CD4-positive, alpha-beta T cell treated with Interferon gamma for 1 hour (primary cell): ENCODE measurements at places on chromosomes 2 and 18.

GRCh38 chr2:215476424-215476823 is 40.6 kb upstream of the FN1 start:
- no peak for DNase-seq

- no peak for DNase-seq
These were observed 6.1 kb upstream of the SLC35F5 start for GRCh38 chr2:113762377-113763118.

DNA sequence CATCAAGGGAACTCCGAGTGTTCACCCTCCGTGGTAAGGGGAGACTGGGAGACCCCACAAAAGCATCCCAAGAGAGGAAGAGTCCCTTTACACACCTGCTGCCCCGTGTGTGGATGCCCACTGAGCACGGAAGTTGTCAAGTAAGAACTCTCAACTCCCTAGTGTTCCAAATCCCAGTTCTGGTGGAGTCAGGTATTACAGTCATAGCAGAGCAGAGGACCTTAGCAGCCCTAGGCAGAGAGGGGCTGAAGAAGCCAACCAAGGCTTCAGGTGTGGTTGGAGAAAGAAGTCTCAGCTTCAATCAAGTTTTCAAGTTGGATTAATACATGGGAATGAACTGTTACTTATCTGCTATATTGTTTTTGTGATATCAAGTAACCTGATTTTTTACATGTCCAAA is 512.5 kb downstream of the RNF144A start:
- no peak for DNase-seq

GRCh38 chr2:234001380-234002160 is 48.9 kb upstream of the SPP2 start:
- no peak for DNase-seq

DNA sequence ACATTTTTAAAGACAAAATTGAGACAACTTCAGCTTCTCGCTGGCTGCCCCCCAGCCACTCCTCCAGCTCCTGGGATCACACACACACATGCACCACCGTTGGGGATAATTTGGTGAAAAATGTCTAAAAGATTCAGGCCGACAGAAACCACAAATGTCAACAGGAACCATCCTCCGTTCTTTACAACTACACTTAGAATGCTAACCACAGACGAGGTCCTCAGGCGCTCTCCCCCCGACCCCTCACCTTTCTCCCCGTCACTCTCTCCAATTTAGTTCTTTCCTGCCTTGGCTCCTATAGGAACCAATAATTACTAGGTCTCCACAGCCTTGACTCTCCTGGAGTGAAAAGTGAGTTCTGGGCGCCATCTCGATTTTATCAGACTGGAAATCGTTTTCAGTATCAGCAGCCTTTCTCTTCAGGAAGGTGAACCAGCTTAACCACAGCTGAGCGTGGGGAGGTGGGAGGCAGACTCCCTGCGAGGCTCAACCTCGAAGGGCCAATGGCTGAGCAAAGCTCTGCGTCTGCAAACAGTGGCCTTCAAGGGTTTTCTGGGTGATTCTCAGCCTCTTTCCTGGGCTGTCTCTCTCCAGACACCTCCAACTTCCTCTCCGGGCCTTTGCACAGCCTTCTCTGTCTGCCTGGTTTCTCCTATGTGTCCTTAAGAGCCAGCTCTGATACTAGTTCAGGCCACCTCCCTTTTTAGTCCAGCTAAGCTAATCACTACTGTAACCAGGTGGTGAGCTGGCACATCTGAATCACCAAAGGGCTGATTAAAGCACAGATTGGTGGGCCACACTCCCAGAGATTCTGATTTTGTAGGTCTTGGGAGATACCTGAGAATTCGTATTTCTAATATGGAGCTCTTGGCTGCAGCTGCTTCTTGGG is 115.7 kb upstream of the COPS8 start:
- DNase-seq = peak; percentile 17

DNA sequence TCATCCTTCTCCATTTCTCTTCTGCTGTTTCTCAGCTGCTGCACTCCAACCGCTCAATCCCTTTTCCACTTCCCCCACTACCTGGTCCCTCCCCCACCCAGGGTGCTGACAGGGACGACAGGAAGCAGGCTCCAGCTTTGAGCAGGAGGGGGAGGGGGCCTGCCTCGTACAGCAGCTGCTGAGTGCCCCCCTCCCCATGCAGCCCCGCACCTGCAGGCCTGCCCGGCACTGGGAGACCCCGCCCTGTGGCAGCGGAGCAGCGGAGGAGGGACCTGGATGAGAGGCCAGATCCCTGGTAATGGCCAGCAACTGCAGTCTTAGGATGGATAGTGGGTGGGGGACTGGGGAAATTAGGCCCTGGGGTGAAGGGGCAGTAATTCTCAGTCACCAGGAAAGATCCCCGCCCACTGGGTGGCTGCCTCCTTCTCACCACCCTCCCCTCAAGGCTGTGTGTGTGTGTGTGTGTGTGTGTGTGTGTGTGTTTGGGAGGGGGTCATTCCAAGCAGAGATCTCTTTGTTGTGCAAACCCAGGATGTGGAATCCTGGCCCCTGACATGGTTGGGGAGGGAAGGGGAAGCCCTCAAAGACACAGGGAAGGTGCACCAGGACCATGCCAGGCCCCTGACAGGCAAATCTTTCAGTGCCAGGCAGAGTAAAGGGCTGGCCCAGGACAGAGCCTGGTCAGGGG is 6.8 kb upstream of the CRYBA2 start:
- DNase-seq = no peak

DNA sequence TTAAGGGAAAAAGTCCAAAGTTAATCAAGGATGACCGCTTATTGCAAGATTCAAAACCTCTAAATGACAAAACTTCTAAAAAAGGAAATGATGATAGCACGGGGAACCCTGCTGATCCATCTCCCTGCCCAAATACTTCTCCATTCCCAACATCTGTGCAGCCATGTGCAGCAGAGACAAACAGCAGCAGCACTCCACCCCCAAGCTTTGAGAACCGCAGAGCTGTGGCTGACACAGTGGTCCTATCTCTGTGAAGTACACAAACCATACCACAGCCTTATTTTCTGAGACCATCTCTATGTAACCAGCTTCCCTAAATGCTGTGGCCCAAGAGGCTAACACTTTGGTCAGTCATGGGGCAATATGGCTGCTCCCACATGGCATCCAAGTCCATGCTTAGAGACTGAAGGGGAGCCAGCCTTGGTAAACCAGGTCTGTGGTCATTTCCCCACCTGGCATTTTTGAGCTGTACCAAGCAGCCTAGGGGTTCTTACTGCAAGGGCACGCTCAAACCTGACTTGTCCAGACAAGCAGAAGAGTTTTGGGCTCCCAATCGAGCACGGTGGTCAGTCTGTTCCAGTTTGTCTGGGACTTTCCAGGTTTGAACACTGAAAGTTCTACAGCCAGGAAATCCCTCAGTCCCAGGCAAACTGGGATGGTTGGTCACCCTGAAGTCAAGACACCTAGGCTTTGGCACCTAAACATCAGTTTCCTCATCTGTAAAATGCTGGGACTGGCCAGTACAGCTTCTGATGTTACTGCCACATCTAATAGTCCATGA is 17.1 kb upstream of the NFE2L2 start:
- DNase-seq = peak; percentile 47

DNA sequence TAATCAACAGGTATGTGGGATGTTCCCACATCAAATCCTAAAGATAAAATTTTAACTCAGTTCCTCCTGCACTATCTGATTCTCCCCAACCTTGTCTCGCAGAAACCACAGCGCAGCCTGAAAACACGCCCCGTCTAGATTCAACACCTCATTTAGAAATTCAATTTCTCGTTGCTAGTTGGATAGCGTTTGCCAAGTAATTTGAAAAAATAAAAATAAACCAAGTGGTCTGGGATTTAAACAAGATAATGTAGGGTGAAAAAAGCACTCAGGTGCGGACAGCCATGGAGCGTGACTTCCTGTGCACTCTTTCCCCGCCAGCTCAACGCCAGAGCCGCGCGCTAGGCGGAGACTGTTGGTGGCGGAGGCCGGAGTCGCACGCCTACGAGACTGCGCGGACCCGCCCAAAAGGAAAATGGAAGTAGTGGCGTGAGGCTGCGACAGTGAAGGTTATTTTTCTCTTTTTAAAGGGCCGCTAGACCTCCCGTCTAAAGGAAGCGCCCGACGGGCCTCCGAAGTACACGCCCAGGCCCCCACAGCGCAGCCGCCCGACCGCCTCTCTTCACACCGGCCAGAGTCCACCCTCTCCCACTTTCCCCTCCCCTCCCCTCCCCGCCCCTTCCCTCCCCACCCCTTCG is 615 bp upstream of the CCNT2 start:
- no peak for DNase-seq

GRCh38 chr2:164937864-164938401 is 17.4 kb downstream of the SLC38A11 start:
- DNase-seq = no peak

GRCh38 chr2:1992280-1992679 is 248.0 kb upstream of the PXDN start:
- no peak for DNase-seq

DNA sequence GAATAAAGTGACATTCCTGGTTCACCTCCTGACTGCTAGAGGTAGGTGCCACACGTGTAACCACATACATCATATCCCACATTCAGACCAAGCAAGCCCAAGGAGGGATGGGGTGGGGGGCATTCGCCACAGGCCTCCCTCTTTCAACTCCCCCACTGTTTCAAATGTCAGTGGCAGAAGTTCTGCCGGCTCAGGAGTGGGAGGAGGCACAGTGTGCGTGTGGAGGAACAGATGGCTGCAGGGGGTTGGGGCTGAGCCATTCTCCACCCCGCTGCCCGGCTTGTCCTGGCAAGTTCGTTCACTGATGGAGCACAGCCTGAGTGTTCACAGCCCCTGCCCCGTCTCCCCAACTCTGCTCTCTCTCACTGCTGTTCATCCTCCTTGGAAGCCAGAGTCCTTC is 75.4 kb upstream of the TANC1 start:
- no peak for DNase-seq

DNA sequence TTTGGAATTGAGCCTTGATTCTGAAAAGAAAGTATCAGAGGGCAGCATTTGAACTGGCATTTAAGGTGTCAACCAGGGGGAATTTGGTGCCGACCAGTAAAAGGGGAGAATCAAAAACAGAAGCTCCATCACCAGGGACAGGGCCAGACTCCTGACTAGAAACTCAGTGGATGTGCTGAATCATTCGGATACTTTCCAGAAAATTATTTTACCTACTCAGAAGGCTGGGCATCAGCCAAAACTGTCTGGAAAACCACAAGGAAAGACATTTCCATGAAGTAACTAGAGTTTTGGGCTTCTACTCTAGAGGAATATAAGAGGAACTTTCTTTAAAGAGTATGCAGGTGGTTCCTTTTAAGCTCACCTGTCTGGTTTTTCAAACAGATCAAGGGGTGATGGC is 756.6 kb downstream of the RNF144A start:
- DNase-seq = no peak

GRCh38 chr2:112321375-112322320 is 46.3 kb downstream of the ZC3H6 start:
- no peak for DNase-seq

DNA sequence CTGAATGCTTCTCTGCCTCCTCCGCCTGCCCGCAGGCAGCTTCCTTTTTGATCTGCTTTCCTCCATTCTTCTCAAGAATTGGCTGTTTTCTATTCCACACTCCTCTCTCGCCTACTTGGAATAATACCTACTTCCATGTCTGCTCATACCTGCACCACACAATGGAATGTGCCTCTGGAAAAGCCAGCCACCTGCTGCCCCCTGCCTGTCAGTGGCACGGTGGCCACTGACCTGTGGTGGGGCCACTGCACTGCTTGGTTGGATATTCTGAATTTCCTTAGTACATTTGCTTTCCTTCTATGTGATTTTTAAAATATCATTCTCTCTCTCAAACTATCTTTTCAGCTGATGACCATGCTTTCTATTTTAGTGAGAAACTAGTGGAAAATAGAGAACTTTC is 406.9 kb downstream of the DCDC2C start:
- no peak for DNase-seq

GRCh38 chr2:147468349-147468748 is 376.5 kb upstream of the ACVR2A start:
- no peak for DNase-seq

- no peak for DNase-seq
These were observed 807.5 kb downstream of the DCC start for GRCh38 chr18:53147472-53147871.

GRCh38 chr18:40523287-40523686 is 1431.7 kb upstream of the PIK3C3 start:
- no peak for DNase-seq

DNA sequence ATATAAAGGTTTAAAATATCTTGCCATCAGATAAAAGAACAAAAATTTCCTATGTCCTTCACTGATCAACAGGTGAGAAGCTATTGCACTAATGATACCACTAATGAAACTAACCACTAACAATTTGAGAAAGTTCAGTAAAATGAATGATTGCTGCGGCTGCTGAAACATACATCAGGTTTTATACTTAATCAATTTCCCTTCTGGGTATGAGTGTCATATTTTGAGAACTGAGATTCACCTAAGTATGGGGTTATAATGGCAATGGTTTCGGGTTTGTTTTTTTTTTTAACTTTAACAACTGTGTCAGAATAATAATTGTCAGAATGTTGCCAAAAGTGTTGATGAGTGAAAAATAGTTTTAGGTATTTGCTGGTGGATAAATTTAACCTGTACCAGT is 151.3 kb upstream of the SLC39A10 start:
- no peak for DNase-seq

DNA sequence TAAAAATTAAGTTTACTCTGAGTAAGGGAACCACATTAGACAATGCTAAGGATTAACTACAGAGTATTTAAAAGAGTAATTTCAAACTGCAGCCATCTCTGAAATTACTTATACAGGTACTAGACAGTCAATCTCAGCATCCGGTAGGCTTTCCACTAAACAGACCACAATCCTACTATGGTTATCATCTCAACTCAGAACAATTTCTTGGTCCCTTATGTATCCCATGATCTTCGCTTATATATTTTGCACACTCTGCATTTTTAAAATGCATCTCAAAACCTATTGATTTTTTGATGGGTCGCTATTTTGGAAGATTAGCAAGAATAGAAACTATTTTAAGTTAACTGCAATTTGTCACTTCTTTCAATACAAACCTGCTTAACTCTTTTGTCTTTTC is 1.4 kb downstream of the PPP4R1 start:
- no peak for DNase-seq

DNA sequence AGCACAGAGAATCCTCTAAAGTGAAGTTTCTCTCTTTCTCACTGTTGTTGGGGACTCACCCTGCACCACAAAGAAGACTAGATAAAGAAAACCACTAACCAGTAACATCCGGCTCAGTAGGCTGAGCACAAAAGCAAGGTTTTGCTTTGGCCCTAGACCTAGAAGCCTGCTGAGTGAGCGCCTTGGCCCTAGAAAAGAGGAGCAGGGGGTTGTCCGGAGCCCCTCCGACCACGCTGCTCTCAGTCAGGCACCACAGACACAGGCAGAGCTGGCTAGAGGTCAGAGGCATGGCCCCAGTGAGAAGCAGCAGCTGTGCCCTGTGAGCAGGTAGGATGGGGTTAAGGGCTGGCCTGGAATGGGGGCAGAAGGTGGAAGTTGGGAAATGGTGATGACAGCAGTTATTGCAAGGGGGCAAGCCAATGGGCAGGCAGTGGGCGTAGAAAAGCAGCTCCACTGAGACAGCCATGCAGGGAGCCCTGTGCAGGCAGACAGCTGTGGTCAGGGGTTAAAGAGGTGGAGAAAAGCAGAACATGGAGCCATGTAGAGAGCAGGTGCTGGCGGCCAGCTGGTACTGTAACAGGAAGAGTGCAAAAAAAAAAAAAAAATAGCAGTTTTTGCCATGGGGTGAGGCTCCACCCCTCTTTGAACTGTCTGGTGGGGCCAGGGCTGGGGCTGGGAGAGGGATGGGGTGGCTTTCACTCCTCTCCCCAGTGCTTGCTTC is 36.9 kb upstream of the SLC14A1 start:
- DNase-seq = peak; percentile 66
